ENCODE measurements at places on chromosomes 5 and 9. TPM values are rescaled to one million over a fixed set of nuclear protein-coding genes. Genes with fewer than 3 reads are reported as not detected.

C9orf153 gene
- total RNA-seq, result 0.68 TPM

PTAR1 gene
- 55.5 TPM for total RNA-seq

ABO gene
- 0.14 TPM for total RNA-seq

PHYHD1 gene
- total RNA-seq, result 21.1 TPM

PCDHGA12 gene
- total RNA-seq, result 16.2 TPM

C5orf52 gene
- not detected for total RNA-seq

MEF2C gene
- total RNA-seq, result 104 TPM

PCDHA4 gene
- total RNA-seq, result 0.81 TPM

IL7R gene
- 12.7 TPM for total RNA-seq

IL9 gene
- total RNA-seq, result not detected

WASHC1 gene
- total RNA-seq, result 1.8 TPM

CARTPT gene
- not detected for total RNA-seq

FOXD4L3 gene
- total RNA-seq, result not detected

RANBP3L gene
- total RNA-seq, result 25.5 TPM

UBE2QL1 gene
- total RNA-seq, result 3.5 TPM

CAPSL gene
- not detected for total RNA-seq

FAXDC2 gene
- total RNA-seq, result 70.5 TPM

DNA sequence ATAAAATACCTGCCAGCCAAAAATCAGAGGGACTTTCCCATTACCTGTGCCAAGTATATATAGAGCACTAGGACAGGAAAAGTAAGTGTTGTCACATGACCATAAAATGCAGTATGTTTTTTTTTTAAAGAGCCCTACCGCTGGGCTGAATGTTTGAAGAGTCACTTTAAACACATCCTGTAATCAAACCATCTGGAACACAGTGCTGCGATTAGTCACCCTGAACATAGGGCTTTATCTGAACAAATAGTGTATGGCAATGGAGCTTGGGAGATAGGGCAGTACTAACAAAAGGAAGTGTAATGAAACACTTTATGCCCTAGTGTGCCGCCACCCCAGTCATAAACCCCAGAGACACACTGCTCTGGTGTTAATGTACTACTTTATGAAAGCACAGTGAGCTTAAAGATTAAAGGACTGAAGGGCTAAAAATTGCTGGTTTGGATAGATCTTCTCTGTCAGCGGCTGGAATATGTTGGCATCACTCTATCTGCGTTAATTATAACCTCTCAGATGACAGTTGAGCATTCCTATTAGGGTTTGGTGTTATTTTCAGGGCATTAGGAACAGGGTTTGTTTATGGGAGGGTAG, 90.4 kb downstream of the ZNF608 start:
- no peak for DNase-seq

DNA sequence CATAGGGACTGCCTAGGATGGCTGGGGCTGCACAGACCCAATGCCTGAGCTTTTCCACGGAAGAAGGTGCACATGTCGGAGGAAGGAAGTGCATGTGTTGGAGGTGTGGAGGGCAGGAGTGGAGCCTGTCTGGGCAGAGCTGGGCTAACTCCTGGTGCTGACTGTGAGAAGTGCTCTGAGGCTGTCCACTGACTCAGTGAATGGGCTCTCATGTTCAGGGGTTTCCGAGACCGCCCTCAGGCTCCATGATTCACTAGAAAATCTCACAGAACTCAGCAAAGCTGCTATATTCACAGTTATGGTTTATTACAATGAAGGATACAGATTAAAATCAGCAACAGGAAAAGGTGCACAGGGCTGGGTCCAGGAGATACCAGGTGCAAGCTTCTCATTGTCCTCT, 37.2 kb downstream of the NTNG2 start:
- DNase-seq, result no peak

DNA sequence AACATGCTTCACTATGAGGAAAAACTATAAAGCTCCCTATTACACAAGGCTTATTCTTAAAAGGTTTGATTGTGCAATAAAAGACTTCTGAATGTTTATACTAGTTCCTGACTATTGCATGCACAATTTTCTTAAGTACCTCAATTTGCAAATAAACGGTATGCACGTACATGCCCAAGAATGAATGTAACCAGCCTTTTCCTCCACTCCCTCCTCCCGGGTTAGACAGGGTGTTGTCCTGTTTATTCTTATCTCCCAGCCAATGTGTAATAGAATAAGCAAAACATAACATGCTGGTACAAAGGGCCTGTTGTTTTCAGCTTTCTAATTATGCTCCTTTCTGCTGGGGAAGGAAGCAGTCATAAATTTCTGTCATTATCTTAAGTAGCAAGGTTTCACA, 79.1 kb downstream of the AOPEP start:
- no peak for DNase-seq

- no peak for DNase-seq
These were observed 428.6 kb upstream of the ADAMTSL1 start for GRCh38 chr9:18045326-18045725.

GRCh38 chr5:168822745-168823281, 243.6 kb upstream of the PANK3 start:
- DNase-seq, result peak; percentile 13

DNA sequence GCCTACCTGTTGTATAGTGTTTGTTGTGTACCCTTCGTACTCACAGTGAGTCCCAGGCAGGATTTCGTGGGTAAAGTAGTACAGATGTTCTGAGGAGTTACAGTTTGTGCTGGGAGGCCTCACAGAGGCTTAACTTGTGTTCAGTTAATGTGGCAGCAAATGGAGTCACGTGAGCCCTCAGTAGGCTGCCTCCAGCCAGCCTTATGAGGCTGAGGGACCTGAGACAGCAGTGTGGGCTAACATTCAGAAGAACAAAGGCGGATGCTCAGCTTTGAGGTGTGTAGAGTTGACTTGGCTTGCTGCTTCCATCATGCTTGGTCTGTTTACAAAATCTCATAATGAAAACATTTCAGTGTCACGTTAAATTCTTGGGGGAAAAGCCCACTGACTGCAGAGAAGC, 118.1 kb downstream of the TRIO start:
- no peak for DNase-seq

DNA sequence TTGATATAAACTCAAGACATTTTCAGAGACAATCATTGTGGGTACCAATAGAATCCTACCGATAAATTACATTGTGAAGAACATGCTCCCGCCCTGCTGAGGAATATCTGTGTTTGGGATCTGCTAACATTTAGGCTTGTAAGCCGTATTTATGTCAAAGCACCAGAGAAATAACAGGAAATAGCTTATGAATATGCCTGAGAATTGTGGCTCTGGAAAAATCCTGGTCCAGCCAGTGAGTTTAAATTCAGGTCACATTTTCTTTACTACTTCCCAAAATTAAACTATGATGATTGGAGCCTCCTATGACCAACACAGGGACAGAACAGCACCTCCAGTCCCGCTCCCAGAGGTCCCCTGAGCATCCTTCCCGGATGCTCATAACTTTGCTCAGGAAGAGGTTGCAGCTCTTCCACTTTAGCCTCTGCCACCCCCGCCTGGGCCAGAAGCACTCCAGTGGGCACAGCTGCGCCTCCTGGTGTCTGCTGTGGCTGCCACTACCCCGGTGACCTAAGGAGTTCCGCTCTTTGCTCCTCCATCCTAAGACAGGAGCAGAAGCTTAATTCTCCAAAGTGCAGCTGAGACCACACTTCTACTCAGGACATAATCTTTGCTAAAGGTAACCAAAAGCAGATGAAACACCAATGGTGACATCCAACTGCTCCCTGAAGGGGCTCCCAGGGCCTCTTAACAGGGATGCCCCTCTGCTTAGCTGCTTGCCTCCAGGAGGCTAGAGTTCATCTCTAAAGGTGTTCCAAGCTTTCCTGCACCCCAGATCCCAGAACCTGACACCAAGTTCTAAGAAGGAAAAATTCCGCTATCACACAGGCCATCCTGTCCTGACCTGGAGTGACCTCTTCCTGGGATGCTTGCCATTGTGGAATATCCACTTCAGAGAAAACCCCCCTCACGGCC, 58.8 kb downstream of the SLC1A1 start:
- no peak for DNase-seq

- DNase-seq, result no peak
These were observed 172.6 kb upstream of the PTGER4 start for GRCh38 chr5:40507095-40507494.

DNA sequence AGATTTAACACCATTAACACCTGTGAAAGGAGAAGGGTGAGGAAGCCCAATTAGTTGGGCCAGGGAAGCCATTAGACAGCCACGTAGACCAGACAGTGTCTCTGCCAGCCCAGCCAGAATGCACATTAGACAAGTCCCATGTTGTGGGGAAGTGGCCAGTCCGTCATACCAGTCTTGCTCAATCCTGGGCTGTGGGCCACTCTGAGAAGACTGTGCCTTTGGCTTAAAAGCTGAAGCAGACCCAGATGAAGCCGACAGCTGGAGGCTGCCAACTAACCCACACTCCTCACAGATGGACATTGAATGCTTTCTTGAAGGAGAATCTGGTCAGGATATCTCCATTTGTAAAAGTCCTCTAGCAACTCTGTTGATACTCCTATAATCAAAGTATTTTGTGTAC, 128.5 kb downstream of the CHSY3 start:
- no peak for DNase-seq

GRCh38 chr5:180389252-180390101, 36.3 kb upstream of the GFPT2 start:
- no peak for DNase-seq

GRCh38 chr5:132916086-132916485, 42.6 kb downstream of the LEAP2 start:
- no peak for DNase-seq

- DNase-seq, result no peak
These were observed 7.2 kb upstream of the LIFR start for GRCh38 chr5:38563624-38564023.

DNA sequence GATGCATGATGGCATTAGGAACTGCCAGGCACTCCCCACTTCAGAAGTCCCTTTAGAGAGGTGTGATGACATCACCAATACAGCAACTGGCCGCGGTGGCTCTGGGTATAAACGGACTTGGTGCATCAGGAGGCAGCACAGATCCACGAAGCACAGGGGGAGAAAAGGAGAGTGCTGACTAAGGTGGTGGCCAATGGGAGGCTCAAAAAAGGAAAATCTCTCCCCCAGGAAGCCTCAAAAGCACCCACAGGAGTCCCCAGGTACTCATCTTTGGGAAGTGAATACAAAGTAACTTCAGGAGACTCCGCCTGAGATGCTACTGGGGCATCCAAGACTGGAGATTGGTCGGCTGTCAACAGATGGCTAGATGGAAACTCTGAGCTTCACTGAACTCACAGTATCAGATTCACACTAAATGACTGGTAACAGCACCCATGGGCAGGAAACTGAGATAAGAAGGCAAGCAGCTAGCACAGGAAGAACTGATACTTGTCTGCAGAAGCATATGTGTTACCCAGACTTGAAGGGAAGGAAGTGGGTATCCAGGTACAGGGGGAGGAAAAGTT, 7.6 kb downstream of the TTC39B start:
- DNase-seq, result no peak

DNA sequence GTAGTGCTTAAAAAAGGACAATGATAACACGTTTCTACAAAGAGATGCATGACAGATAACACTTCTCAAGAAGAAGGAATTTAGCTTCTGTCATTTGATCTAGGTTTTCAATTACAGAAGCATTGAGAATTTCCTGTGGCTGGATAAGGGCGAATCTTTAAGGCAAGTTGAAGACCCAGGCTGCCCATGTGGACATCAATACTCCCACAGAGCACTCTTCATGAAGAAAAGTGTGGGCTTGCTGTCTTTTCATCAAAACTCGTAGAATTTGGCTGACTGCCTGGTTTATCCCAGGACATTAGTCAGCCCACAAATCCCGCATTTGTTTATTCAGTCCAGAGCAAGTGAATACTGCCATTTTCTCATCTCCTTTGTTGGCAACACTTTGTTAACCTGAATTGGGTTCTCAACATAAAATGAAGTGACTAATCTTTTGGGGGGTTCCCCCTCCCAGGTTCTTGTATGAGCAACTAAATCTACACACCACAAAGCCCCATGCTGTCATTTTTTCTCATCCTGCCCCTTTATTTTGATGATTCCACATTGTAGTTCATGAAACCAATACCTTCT, 43.4 kb upstream of the CDKN2B start:
- no peak for DNase-seq

DNA sequence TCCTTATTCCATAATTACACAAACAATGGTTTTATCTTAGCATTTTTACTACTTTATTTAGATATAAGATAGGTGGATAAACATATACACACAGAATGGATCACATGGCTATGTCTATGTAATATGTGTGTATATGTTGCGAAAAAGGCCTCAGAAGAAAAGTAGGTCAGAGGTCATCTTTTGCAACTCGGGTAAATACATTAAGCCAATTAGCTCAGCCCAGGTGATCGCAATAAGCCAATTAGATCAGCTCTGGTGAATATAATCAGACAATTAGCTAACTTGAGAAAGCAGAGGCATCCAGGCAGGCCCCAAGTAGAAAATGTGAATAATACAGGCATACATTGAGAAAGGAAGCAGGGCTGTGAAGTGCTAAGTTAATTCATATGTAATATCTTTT, 24.3 kb downstream of the SLCO4C1 start:
- no peak for DNase-seq

DNA sequence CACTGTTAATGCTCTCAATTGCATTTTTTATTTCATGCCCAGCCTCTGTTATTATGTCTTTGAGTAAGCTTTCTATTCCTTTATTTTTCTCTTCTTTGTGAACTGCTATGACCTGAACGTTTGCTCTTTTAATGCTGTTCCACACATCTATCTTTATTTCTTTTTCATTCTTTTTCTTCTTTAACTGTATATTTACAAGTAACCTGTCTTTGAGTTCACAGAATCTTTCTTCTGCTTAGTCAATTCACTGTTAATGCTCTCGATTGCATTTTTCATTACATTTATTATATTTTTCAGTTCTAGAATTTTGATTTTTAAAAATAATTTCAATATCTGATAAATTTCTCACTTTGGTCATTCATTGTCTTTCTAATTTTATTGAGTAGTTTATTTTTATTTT, 316.3 kb upstream of the MEF2C start:
- no peak for DNase-seq

DNA sequence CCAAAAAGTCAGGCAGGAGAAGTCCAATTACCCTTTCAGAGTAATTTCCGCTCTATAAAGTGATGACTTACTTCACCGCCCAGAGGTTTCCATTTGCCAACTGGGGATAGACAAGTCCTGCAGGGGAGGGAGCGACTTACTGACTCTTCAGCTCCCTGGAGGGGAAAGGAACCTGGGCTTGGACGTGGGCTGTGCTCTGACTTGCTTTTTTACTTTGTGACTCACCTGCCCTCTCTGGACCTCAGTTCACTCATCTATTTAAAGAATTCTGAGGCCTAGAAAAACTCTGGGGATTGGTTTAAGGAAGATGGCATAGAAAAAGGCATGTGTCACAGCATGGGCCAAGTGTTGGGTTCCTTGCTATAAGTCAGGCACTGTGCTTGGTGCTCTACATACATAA, 180.4 kb upstream of the TRIM32 start:
- no peak for DNase-seq

GRCh38 chr9:16559418-16560188, 310.9 kb downstream of the BNC2 start:
- no peak for DNase-seq

GRCh38 chr9:136114610-136115009, 4.1 kb downstream of the TMEM250 start:
- no peak for DNase-seq

DNA sequence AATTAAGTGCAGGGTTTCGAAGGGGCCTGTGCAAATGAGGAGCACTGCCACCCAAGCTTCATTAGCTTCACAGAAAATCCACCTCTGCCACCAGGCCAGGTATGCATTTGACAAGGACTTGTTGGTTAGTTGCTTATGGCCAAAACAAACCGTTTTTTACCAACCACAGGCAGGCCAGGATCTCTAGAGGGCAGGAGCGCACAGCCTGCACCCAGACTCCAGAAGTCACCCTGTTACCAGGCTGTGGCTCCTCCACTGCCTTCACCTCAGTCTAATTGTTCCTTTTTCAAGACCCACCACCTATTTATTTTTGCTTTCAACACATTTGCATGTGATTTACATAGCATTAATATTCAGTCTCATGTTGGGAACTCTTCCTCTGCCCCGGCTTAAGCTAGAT, 78.3 kb upstream of the HSPA9 start:
- no peak for DNase-seq

All from thoracic aorta (tissue), 2 donors.